Spinal cord (tissue), 10 donors: ENCODE measurements at places on chromosomes 7 and 10. TPM values are rescaled to one million over a fixed set of nuclear protein-coding genes. Genes with fewer than 3 reads are reported as not detected.

DNA sequence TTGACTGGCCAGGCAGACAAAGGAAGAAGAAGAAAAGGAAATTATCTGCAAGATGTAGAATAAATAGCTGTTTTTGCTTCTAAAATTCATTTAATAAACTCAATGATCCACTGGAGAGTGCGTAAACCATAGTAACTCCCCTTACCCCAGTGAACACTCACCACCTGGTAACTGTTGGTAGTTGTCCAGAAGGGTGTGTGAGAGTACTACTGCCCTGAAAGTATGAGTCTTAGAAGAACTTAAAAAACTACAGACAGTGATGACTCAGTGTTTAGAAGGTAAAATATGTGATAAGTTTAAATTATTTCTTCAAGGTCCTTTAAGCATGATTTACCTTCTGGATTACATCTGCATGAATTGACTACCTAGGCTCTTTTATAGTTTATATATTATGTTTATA lies 53.0 kb upstream of the SEMA3A start:
- H3K4me1 ChIP-seq, result no peaks in the 10 kb centered on the region
- no peak overlapping the region for H3K4me3 ChIP-seq
- no peak for DNase-seq
- no peaks in the 10 kb centered on the region for H3K36me3 ChIP-seq
- no peak overlapping the region for H3K27ac ChIP-seq

- peaks cover 17% of the 10 kb centered on the region for H3K27me3 ChIP-seq
- peak overlapping the region; percentile 88 for H3K27ac ChIP-seq
- DNase-seq, result peak; percentile 76
- peaks cover 48% of the 10 kb centered on the region for H3K4me1 ChIP-seq
These were observed 982 bp downstream of the SFXN3 start for GRCh38 chr10:101031796-101032636.

DNA sequence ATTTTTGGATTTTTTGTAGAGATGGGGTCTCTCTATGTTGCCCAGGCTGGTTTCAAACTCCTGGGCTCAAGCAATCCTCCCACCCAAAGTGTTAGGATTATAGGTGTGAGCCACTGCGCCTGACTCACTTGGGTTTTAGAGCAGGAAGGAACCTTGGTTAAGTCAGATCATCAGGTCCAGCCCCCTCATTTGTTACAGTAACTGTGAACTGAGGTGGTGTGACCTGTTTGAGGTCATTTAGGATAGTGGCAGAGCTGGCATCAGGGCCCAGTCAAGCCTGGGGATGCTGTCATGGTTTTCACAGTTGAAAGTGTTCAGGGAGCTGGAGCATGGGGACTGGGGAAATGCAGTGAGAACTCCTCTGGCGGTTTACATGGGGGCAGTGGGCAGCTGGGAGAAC lies 159.6 kb downstream of the TAX1BP1 start:
- no peaks in the 10 kb centered on the region for H3K36me3 ChIP-seq
- H3K4me3 ChIP-seq, result no peak overlapping the region
- H3K4me1 ChIP-seq, result no peaks in the 10 kb centered on the region
- DNase-seq, result no peak
- H3K27me3 ChIP-seq, result no peaks in the 10 kb centered on the region
- H3K27ac ChIP-seq, result no peak overlapping the region

DNA sequence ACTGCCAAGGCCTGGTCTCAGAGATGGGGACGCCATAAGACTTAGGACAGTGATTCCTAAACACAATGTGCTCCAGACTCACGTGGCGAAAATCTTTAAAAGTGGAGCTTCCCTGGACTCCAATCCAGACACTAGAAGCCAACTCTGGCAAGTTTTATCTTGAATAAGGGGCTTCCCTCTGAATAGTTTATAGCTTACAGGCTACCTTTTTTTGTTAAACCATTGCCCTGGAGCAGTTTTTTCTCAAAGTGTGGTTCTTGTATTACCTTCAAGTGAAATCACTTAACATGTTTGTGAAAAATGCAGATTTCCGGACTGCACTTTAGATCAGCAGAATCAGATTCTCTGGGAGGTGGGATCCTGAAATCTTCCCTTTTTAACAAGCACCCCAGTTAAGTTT lies 171.7 kb upstream of the PHF14 start:
- no peak overlapping the region for H3K4me3 ChIP-seq
- no peak overlapping the region for H3K27ac ChIP-seq

DNA sequence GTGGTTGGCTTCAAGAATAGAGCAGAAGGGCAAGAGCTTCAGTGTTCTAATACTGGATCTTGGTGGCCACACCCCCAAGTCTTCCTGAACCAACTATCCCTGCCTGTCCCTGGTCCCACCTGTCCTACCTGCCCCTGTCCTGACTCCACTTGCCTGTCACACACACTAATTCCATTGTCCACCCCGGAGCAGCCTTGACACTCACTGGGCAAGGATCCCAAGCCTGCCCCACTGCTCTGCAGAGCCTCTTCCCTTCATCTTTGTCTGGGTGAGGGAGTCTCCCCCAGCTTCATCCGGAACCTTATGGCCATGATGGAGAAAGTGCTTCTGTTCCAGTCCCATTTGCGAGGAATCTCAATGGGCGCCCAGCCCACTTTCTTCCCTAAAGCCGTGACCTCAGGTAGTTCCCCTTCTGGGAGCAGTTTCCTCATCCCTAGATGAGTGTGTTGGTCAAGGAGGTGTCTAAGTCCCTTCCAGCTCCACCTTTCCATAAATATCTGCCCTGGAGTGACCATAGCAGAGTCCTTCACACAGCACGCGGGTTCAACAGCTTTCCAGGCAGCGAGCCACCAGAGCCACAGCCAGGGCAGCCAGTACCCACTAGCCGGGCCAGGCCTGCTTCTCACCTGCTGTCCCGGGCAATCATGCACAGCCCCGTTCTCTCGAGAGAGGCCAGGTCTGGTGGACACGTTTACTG lies 61.5 kb downstream of the VIPR2 start:
- no peak overlapping the region for H3K27ac ChIP-seq
- peaks cover 7% of the 10 kb centered on the region for H3K36me3 ChIP-seq
- H3K27me3 ChIP-seq, result no peaks in the 10 kb centered on the region
- H3K4me3 ChIP-seq, result no peak overlapping the region

DNA sequence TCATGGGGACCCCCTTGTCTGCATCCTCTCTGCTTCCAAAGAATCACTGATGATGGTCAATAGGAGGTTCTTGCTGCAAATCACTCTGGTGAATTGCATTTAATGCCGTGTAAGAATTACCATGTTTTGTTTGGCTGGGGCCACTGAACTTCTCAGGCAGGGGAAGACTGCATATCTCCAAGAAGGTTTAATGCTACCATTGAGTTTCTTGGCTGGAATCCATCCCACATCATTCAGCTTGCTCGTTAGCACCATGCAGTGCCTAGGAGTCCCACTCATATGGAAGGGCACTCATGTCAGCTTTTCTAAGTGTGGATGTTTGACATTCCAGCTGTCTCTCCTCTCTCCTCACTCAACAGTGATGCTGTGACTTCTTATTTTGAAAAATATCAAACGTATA lies 50.2 kb upstream of the BAMBI start:
- H3K27ac ChIP-seq, result no peak overlapping the region
- no peaks in the 10 kb centered on the region for H3K36me3 ChIP-seq
- DNase-seq, result no peak

- no peaks in the 10 kb centered on the region for H3K27me3 ChIP-seq
- no peaks in the 10 kb centered on the region for H3K4me1 ChIP-seq
- H3K27ac ChIP-seq, result no peak overlapping the region
- no peaks in the 10 kb centered on the region for H3K36me3 ChIP-seq
These were observed 49.8 kb downstream of the HTR5A start for GRCh38 chr7:155119801-155120382.

DNA sequence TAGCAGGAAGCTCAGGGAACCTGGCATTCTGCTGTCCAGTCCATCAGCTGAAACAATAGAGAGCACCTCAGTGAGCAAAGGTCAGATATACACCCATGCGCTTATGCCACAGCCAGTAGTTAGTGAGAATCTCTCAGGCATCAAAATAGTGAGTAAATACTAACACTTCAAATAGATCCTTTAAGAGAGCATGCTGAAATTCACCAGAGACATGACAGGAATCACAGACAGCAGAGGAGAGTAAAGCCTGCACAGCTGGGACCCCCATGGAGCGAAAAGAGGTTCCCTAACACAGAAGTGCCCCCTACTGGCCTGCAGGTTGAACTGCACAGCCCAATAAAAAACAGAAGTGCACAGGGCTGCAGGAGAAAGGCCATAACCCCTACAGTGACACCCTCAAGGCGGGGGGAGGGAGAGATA lies 57.6 kb upstream of the ANTXRL start:
- no peaks in the 10 kb centered on the region for H3K36me3 ChIP-seq
- DNase-seq, result peak; percentile 14
- H3K27ac ChIP-seq, result no peak overlapping the region
- no peaks in the 10 kb centered on the region for H3K27me3 ChIP-seq
- H3K4me1 ChIP-seq, result peaks cover 16% of the 10 kb centered on the region
- no peak overlapping the region for H3K4me3 ChIP-seq

The PON1 gene
- 0.61 TPM for total RNA-seq

The OPALIN gene
- total RNA-seq, result 4.8 TPM

The BTBD16 gene
- total RNA-seq, result 0.99 TPM

The FASTK gene
- total RNA-seq, result 30.9 TPM

The LZTS2 gene
- total RNA-seq, result 15.1 TPM
